ENCODE measurements at places on chromosomes 6 and 20.

DNA sequence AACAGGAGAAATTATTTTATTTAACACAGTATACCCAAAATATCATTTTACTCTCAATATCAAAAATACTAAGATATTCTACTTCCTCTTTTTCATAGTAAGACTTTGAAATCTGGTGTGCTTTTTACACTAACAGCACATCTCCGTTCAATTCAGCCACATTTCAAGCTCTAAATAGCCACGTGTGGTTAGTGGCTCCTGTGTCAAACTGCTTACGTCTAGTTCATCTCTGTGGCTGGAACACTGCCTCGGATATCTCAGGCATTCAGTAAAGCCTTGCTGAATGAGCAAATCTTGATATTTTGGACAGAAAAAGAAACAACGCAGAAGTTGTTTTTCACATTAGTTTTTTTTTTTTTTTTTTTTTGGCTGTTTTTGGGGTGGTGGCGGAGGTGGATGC lies 136.1 kb downstream of the EYA4 start:
- DNase-seq = no peak

DNA sequence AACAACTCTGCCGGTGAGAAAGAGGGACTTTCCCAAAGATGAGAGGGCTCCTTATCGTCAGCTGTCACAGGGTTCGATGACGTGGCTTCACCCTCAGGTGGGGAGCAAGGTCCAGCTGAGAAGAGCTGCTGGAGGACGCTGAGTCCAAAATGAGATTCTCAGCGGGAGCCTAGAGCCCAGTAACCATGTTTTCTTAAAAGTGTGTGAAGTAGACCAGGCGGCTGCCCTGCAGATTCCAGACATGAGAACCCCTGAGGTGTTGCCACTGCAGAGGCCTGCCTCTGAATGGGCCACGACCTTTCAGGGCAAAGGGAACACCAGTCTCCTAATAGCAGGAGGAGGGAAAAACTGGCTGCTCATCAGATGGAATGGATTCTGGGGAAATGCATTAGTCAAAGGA lies 375.1 kb downstream of the BTBD9 start:
- DNase-seq = no peak

DNA sequence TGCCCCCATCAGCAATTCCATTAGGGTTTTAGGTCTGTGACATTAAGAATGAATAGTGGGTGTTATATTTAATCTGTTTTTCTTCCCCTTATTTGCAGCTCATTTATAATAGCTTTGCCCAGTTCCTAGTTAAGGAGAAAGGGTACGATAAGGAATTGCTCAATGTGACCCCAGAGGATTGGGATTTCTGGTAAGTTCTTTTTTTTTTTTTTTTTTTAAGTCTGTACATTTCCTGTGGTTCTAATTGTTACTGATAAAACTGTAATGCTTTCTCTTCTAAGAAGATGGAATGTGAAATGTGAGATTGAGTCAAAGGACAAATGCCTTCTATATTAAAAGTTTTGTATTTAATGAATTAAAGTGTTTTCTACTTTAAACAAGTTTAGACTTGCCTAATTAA lies 5.5 kb downstream of the NT5DC1 start:
- no peak for DNase-seq

- no peak for DNase-seq
Observed at GRCh38 chr6:130671577-130671976, 155.6 kb upstream of the SMLR1 start.

DNA sequence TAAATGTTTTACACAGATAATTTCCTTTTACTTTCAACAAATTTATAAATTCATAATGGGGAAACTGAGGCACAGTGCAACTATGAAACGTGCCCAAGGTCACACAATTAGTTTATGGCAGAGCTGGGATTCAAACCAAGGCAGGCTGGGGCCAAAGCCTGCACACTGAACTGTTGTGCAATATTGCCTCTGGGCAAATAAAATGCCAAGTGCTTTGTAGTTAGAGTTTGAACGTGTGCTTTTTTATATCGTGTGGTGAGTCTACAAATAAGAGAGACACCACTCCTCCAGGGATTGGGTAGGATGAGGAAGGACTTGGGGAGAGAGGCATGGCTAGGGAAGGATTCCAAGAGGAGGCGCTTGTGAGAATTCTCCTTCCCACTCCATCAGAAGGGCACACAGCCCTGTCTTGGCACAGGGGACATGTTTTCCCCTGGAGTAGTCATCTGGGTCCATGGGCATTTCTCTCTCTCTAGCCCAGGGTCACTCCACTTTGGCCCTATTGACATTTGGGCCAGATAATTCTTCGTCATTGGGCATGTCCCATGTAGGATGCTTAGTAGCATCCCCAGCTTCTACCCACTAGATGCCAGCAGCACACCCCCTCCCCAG lies 2.8 kb upstream of the CDH22 start:
- DNase-seq = no peak
